ENCODE measurements at places on chromosomes 16 and 17.

DNA sequence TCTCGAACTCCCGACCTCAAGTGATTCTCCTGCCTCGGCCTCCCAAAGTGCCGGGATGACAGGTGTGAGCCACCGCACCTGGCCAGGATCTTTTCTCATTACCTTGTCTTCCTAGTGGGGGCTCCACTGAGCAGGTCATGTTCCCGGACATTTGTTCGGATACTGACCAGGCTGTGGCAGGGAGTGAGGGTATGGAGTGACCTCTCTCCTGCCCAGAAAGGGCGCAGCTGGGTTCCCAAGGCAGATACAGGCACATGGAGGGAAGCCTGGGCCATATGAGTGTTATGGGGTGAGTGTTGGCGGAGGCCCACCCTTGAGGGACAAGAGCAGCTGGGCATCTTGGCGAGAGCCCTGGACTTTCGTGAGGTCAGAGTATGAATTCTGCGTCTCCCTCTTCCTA, 5.5 kb downstream of the SERPINF1 start:
- no peak for DNase-seq

GRCh38 chr16:5791011-5791657, 693.5 kb upstream of the EEF2KMT start:
- DNase-seq, result no peak

DNA sequence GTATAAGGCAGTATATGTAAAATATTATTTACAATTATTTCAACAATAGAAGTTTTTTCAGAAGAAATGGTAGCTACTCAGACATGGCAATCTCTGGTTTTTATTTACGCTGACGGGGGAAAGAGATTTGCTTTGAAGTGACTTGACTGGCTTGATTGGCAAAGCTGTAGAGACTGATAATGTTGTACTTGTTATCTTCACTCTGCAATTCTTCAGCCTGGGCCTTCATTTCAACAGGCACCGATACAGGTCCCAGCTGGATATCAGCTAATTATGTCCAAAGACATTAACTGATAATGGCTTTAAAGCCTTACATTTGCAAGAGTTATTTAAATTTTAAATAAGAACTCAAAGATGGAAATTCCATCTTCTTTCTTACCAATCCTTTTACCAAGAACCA, 151.4 kb upstream of the HS3ST3A1 start:
- DNase-seq, result no peak

DNA sequence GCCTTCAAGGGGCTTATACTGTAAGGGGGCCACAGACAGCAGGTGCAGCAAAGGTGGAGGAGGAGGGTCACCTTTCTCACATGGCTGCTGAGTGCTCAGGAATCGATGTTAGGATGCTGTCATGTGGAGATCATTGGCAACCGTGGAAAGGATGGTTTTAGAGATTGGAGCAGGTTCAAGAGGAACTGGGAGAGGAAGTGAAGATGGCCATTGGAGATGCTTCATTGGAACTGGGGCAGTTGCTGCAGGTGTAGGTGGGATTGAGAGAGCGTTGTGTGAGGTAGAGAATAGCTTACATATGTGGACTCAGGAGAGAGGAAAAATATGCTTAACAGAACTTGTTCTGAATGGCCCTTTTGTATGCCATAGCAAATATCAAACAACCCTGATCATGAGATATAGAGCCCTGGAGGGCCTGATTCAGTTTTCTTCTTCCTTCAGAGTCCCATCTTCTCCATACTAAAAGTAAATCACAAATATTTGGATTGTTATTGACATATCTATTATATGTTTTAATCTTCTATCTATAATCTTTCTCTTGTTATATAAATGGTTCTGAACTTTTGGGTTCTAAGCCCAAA, 40.8 kb downstream of the LDHD start:
- no peak for DNase-seq

DNA sequence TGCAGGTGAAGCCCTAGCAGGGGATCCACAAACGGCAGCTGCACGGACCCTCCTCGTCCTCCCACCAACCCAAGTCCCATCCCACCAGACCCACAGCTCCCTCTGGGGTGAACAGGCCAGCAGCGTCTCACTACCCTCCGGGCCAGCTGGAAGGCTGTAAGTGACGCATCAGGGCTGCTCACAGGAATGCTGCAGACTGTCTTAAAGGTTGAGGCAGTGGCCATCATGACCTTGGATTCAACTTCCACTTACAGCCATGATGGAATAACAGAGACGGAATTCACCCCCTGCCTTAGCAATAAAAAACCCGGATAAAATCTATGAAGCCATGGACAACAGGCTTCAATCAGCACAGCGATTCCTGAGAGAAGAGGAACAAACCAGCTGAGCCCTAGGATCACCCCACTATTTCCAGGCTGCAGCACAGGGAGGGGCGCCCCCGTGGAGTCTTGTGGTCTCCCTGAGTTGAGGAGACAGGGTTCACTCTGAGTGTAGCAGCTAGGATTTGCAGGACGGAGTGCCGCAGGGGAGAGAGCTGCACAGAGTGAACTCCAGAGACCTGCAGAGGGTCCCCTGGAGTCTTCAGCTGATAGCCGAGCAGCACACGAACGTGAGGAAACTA, 10.5 kb downstream of the FAM83G start:
- no peak for DNase-seq

DNA sequence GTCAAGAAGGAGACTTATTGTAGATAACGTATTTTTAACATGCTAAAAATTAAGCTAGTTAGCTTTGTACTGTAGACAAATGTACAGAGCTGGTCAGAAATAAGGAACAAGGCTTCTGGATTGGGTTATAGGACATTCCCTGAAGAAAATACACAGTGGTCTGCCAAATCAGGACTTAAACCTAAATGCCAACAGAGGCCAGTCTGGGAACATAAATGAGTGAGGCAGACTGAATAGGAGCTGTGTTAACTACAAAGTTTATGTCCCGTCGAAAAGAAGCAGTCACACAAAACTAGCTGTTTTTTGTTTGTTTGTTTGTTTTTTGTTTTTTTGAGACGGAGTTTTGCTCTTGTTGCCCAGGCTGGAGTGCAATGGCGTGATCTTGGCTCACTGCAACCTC, 120.4 kb upstream of the C17orf78 start:
- DNase-seq, result no peak

GRCh38 chr17:71304498-71305158, 816.2 kb upstream of the SOX9 start:
- DNase-seq, result no peak

DNA sequence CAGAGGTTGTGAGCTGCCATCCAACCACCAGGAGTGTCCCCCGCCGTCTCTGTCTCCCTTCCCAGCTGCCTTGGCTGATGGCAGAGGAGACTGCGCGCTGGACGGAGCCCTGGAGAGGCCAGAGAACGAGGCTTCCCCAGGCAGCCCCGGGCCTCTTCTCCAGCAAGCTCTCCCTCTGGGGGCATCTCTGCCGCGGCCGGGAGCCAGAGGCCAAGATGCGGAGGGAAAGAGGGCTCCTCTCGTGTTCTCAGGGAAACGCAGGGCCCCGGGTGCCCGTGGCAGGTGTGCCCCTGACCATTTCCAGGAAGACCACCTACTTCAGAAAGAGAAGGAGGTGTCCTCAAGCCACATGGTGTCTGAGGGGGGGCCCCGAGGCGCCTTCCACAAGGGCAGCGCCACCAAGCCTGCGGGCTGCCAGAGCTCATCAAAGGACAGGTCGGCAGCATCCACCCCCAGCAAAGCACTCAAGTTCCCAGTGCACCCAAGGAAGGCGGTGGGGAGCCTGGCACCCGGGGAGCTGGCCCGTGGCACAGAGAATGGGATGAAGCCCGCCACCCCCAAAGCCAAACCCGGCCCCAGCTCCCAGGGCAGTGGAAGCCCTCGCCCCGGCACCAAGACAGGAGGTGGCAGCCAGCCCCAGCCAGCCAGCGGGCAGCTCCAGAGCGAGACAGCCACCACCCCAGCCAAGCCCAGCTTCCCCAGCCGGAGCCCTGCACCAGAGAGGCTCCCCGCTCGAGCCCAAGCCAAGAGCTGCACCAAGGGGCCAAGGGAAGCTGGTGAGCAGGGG, 14.8 kb upstream of the ZFPM1 start:
- no peak for DNase-seq

GRCh38 chr17:38702166-38702915, 2.7 kb upstream of the MLLT6 start:
- DNase-seq, result peak; percentile 83

- DNase-seq, result no peak
These were observed 22.9 kb downstream of the COPZ2 start for GRCh38 chr17:48014595-48015111.

GRCh38 chr17:54969658-54970572, 1.4 kb downstream of the STXBP4 start:
- DNase-seq, result no peak

Data from NCI-H460 (cell line).